Dermis blood vessel endothelial cell (primary cell): ENCODE measurements at places on chromosomes 2 and 18.
A peak's percentile ranks its signal among the peaks of the same experiment; 100 is the strongest.

GRCh38 chr18:64986906-64987495, 763.8 kb upstream of the CDH7 start:
- no peak for DNase-seq

GRCh38 chr18:22355598-22355997, 62.1 kb downstream of the CTAGE1 start:
- no peak for DNase-seq

DNA sequence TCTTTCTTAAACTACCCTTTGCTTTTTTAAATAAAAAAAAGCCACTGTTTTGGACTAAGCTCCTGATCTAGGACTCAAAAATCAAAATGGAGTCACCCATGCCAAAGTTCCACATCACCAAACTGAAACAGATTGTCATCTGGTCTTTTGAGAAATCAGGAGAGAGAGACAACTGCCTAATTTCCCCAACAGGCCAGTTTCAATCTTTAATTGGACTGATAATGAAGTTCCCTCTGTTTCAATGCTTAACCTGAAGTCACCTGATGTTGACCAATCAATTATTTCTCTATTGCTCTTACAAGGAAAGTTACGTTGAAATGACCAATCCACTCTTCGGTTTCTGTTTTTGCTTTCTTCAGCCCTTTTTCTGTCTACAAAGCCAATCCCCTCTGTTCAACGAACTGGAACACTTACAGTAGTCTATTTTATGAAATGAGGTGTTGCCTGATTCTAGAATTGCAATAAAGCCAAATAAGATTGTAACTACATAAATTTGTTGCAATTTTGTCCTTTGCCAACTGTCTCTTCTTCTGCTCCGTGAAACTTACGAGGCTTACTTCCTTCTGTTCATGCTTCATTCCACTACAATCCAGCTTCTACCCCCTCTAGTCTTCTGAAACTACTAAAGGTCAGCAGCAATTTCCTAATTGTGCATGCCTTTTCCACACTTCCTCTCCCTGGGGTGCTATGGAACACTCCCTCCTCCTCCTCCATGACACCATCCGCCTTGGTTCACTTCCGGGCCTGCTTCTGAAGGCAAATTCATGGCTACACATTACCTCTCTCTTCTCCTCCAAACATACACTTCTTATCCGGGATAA, 95.2 kb upstream of the CD302 start:
- no peak for DNase-seq

- DNase-seq = no peak
Measured at GRCh38 chr2:95013726-95014125, 11.8 kb upstream of the MAL start.

GRCh38 chr2:96301865-96302264, 3.5 kb downstream of the SNRNP200 start:
- DNase-seq = no peak

GRCh38 chr18:55775972-55776371, 188.0 kb upstream of the TCF4 start:
- DNase-seq = no peak

DNA sequence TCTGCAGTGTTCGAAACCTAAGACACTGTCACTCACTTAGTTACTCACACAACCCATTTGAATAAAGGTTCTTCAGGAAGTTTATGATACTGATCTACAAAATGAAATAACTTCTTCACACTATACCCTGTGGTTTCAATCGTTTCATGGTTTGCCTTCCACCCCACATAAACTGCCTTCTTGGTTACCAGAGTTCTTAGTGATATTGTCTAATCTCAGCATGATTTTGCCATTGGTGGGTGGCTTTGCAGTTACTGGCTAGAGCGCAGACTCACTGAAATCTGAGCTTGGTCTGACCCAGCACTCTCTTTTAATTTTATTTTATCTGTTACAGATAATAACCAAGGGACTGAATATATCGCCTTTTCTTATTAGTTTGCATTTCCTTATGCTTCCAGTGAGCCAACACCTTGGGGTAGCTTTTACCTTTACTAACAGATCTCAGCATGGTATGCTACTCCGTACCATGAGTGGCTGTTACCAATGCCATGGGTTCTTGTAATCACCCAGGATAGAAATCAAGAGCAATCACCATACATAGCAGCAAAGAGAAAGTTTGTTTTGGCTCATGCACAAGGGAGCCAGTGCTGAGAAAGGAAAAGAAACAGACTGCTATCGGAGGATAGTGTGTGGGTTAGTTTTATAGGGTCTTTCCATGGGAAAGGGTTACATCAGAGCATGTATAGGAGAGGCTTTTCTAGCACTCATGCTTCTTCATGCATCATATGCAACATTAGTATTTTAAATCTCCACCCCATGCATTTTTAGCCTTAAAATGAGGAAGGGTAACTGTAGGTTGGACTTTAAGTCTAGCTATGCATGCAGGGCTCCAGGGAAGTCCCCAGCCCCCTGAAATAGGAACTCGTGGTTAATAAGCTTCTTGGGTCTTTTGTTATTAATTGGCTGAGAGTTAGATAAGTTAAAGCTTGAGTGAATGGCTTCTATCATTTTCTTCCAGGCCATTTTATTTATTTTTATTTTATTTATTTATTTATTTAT, 33.3 kb downstream of the ANXA4 start:
- no peak for DNase-seq

GRCh38 chr2:170817093-170818035, 677 bp downstream of the GAD1 start:
- DNase-seq = peak; percentile 45

DNA sequence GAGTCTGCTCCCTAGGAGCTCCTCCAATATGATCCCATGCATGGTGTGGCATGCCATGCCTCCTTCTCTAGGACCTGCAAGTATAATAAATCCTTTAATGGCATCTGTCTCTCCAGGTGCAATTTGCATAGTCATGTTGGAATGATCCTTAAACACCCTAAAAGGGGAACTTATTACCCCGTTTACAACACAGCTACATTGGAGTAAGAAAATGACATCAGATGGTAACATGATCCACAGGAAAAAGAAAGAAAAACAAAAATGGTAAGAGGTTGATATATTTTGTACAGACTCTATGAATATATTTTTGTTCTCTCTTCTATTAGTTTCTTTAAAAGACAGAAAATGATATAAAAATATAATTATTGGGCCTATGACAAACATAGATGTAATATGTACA, 79.0 kb downstream of the CRACDL start:
- DNase-seq = no peak

- DNase-seq = no peak
Measured at GRCh38 chr2:232980683-232981082, 32.4 kb downstream of the NGEF start.

DNA sequence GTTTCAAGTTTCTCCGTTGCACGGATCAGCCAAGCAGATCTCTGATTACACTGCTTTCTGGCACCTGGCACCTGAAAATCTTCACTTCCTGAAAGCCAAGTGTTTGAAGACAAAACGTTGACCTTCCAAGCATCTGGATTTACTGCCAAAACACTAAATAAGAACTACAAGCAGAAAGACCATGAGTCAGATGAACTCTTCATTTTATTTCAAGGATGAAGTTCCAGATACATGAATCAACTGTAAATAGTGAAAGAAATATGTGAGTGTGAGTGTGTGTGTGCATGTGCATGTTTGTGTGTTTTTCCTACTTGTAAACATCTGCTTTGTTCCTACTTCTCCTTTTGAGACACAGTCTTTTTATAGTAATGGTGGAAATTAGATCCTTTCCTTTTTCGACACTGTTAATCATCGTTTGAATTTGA, 60.0 kb upstream of the DTNA start:
- DNase-seq = peak; percentile 18

DNA sequence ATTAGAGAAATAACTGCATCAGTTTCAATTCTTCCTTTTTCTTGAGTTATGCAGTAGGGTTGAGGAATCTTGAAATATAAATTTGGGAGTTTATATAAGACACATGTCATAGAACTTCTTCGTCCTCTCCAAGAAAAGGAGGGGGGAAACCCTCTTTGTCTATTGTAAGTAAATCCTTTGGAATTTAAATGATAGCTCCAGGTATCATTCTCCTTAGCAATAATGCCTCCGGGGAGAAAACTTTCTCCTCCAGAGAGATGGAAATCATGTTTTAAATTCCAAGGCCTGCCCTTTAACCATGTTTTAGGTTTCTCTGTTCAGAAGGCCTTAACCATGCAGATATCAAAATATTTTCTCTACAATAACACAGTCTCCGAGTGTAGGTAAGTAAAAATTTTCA, 899.7 kb upstream of the GCFC2 start:
- DNase-seq = no peak

DNA sequence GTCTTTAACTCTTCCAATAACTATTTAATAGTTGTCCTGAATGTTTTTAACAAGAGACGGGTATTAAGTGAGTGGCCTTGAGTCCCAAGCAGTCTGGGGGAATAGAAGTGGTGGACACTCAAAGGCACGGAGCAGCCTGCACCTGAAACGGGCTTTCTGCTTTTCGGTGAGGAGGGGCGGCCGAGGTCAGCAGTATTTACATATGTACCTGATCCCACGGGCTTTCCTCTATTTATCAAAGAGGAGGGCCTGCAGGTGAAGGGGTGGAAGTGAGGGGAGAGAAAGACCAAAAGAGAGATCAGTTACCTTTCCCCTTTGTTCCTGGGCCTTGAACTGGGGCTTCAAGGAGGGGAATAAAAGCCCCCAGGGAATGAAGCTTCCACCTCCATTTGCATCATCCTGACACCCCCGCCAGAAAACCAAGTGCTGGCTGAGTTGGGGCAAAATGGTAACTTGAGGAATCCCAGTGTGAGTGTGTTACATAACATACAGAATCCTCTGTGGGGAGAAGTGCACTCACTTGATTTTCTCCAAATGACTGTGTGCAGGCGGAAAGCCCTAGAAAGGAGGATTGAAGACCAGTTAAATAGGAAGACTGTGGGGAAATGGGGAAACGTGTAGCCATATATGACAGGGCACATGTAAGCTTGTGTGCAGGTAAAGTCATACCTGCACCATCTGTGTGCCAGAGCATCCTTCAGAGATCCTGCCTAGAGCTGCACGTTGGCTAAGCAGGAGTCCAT, 12.4 kb downstream of the POU3F3 start:
- DNase-seq = no peak

DNA sequence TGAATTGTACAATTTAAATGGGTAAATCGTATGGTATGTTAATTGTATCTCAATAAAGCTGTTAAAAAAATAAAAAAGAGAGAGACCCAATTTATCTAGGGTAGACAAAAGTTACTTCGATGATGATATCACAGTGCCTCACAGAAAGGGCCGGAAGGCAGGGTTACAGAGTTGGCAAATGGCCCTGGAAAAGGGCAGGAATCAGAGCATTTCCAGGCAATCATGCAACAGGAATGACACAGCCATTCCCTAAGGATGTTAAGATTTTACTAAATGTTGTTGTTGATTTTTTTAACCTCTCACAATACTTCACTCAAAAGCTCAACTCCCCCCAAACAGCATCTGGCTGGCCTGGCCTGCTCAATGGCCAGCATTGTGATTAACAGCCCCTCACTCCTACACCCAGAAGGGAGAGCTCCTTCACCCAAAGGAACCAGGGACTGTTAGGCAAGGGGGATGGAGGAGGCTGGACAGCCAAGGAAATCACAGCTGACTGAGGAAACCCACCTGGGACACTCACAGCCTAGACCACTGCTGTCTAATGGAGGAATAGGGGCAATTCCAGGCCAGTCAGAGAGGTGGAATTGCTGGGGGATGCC, 7.7 kb upstream of the SP100 start:
- peak; percentile 93 for DNase-seq

DNA sequence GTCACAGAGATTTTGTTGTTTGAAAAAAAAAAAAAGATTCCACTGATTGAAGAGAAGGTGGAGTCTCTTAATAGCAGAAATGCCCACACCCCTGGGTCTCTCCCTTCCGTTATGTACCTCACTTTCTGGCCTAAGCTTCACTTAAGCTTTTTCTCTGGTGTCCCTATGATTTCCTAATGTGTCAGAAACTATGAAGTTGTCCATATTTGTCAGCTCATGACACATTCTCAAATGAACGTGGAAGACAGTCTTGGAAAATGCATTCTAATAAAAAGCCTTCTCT, 5.4 kb upstream of the MALL start:
- no peak for DNase-seq

DNA sequence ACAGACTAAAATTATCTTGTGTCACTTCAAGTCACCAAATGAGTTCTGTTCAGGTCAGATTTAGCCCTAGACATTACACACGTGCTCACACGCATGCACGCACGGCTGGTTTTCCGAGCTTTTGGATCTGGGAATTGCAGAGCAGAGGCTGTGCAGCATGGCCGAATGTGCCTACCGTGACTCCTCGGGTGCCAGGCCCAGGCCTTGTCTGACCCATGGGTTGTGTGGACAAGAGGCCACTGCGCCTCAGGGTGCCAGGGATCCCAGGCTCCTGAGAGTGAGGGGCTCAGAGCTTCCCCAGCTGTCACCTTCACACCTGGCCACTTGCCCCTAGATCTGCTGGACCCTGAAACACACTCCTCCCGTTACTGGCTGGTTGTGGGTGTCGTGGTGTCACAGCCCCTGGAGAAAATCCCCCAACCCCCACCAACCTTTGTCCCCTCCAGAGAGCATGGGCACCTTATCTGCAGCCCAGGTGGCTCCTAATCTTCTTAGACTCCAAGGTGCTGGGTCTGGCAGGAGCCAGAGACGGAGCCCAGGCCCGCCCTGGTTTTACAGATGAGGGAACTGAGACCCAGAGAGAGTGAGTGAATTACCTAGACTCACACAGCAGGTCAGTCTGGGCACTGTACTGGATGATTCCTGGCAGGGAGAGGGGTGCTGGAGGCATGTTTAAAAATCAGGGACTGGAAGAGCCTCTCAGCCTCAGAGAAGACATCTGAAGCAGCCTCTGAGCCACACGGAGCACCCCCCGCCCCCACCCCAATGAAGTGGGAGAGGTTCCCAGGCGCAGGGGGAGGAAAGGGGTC, 56.8 kb downstream of the ATOH8 start:
- DNase-seq = no peak

DNA sequence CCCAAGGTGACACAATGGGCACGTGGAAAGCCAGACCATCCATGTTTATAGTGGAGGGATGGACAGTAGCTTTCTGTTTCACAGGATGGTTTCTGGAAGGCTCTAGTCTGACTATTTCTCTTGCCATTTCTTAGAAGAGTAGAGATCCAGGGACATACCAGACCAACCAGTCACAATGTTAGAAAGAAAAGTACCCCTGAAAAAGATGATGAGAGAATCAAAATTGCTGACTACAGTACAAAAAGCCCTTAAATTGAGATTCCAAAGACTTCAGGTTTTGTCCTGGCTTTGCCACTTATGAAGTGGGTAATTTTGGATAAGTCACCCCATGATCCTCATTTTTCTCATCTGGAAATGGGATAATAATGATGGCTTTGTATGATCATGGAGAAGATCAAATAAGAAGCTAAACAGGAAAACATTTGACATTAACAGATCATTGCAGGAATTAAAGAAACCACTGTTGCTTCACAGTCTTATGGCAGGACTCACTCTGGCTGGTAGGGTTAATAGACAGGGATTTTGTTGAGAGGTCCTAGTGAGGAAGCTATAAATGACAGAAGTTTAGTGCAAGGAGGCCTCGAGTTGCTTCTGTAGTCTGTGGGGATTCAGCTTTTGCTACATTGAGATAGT, 386.0 kb downstream of the IRS1 start:
- DNase-seq = no peak

DNA sequence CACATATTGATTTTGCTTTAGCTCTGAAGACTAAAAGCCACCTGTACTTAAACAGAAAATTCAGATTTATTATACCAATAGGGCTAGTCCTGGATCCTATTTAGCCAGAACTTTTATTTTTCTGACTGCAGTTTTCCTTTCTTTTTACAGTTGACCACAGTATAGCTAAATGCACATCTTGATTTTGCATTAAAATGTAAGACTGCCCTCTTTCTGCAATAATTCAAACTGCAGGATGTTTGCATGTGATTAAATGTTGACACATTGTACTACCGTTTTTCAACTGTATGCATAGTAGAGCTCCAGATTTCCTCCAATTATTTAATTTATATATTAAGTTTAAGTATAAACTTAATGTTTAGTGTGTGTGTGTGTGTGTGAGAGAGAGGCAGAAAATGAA, 1262.9 kb downstream of the SUCLG1 start:
- DNase-seq = peak; percentile 72
